Glutamatergic neuron (in vitro differentiated cells): ENCODE measurements at places on chromosomes 7 and 10. TPM values are rescaled to one million over a fixed set of nuclear protein-coding genes. Genes with fewer than 3 reads are reported as not detected.

DNA sequence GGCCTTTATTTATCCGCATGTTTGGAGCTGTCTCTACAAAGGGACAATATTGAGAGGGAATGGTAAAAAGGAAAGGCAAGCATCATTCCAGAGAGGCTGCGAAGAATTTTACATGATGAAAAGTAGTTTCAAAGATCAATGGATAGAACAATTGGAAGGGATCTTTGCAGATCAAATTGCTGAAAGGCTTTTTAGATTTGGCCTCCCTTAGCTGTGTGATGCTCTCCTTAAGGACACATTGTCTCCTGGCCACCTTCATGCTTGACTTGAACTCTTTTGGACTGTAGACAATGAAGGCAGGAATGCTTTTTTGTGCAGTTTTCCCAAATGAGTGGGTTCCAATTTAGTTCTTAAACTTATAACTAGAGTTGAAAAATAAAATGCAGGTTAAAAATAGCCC lies 344.7 kb downstream of the ARL4A start:
- H3K36me3 ChIP-seq: no peaks in the 10 kb centered on the region
- no peak overlapping the region for H3K27ac ChIP-seq
- H3K4me1 ChIP-seq: peaks cover 8% of the 10 kb centered on the region
- no peaks in the 10 kb centered on the region for H3K27me3 ChIP-seq
- no peak for DNase-seq
- H3K4me3 ChIP-seq: no peak overlapping the region

DNA sequence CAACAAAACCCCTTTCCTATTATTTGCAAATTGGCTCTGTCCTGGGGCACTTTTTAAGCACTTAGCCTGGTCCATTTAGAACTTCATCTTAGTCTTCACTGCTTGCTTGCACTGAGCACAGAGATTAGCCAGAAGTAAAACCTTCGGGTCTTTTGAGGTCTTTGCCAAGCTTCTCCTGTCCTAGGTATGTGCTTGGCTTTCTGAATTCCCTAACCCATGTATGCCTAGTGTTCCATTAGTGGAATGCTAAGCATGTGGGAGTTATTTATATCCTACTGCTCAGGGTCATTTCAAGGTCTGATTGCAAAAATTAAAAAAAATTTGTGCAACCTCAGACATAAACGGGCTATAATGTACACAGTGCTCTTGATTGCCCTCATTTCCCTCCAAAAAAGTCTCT lies 18.0 kb downstream of the ZNF37A start:
- DNase-seq: no peak
- no peaks in the 10 kb centered on the region for H3K27me3 ChIP-seq
- no peak overlapping the region for H3K27ac ChIP-seq

DNA sequence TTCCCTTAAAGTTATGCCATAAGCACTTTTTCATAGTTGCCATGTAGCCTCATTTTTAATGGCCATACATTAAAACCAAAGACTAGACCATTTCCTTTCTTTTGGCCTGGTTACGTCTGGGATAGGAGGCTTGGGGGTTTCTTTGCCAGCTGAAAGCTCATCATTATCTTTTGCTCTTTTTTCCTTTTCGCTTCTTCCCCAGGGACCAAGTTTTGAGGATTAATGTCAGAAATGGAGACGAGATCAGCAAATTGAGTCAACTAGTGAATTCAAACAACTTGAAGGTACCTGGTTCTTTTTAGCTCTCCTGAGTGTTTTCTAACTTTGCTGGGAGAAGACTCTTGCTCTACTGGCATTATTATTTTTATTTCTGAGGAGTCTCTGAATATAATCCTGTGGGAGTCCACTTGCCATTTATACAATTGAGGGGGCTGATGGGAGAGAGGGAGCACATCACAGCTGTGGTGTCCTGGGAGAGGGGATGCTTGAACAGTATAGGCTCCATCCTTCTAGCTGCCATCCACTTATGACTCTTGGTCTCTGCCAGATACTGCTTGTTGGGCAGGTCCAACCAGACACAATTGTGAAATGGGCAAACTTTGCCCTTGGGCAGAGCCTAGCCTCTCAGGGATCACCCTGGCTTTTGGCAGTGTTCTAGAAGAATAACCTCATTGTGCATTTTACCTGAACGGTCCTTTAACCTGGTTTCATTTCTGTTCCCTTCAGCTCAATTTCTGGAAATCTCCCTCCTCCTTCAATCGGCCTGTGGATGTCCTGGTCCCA lies 5.8 kb downstream of the CPA4 start:
- H3K36me3 ChIP-seq: peaks cover 7% of the 10 kb centered on the region
- H3K4me1 ChIP-seq: no peaks in the 10 kb centered on the region
- no peak for DNase-seq
- peaks cover 3% of the 10 kb centered on the region for H3K27me3 ChIP-seq
- H3K27ac ChIP-seq: no peak overlapping the region
- no peak overlapping the region for H3K4me3 ChIP-seq

DNA sequence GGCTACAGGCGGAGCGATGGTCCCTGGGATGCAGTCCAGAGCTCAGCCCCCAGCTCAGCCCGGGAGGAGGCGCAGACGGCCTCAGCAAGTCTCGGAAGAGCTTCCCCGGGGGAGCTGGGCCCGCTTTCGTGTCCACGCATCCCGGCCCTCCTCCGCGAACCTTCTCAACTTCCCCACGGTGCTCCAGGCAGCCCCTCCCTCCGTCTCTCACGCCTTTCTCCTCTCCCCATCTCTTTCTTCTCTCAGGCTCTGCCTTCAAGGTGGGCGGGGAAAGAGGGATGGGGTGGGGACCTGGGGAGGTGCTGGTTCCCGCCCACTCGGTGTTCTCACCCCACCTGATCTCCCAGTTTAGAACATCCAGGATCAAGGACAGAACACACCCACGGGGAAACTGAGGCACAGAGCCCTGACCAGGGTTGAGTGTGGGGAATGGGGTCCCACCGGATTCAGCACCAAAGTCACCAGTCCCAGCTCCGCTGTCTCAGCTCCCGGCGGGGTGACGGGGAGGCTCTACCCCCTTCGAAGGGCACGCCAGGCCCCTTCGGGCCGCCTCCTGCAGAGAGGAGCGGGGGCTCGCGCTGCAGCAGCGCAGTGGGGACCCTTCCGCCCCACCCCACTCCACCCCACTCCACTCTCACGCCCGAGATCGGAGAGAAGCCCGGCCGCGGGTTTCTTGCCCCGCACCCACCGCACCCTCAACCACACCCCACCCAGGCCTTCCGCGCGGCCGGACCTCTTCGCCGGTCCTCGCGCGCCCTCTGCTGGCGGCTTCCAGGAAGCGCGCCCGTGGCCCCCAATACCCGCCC lies 18.2 kb downstream of the POLL start:
- H3K36me3 ChIP-seq: peaks cover 3% of the 10 kb centered on the region
- peaks cover 7% of the 10 kb centered on the region for H3K4me1 ChIP-seq
- H3K27me3 ChIP-seq: peaks cover 16% of the 10 kb centered on the region

The EPO gene
- total RNA-seq: not detected
